T-helper 17 cell (primary cell): ENCODE measurements at places on chromosomes 3 and 15. TPM values are rescaled to one million over a fixed set of nuclear protein-coding genes. Genes with fewer than 3 reads are reported as not detected.
A peak's percentile ranks its signal among the peaks of the same experiment; 100 is the strongest.

GRCh38 chr15:70947351-70948335, 55.0 kb downstream of the LRRC49 start:
- H3K27me3 ChIP-seq: peaks cover 14% of the 10 kb centered on the region
- no peak for DNase-seq
- H3K27ac ChIP-seq: no peak overlapping the region
- H3K4me3 ChIP-seq: no peak overlapping the region

Gene EPHB1
- total RNA-seq: 3.5 TPM

Gene PRR20G
- total RNA-seq: not detected

GRCh38 chr15:51969728-51970127, 1.9 kb downstream of the LEO1 start:
- H3K27me3 ChIP-seq: no peaks in the 10 kb centered on the region
- H3K27ac ChIP-seq: peak overlapping the region; percentile 100
- peaks cover 27% of the 10 kb centered on the region for H3K4me1 ChIP-seq
- no peak for DNase-seq
- peaks cover 12% of the 10 kb centered on the region for H3K36me3 ChIP-seq

DNA sequence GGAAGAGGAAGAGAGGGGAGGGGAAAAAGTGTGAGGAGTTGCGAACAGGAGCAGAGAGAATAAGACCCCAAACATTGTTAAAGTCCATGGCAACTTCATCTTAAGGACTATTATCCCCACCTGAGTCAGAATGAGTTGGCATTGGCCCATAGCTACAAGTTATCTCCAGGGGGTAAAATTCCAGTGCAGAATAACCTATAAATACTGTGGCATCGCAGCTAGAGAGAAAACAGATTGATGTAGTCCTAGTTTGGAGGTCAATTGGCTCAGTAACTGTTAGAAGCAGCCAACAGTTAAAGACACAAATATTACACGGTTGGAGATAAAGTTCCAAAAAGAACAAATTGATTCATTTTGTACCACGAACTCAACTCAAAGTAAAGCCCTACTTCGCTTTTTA, 313.9 kb upstream of the CCDC54 start:
- DNase-seq: no peak
- no peak overlapping the region for H3K4me3 ChIP-seq
- H3K27ac ChIP-seq: no peak overlapping the region

Gene CEP19
- total RNA-seq: 1.4 TPM

GRCh38 chr3:73783811-73784210, 159.1 kb upstream of the PDZRN3 start:
- H3K4me3 ChIP-seq: no peak overlapping the region
- no peaks in the 10 kb centered on the region for H3K27me3 ChIP-seq
- H3K4me1 ChIP-seq: no peaks in the 10 kb centered on the region
- no peak for DNase-seq

DNA sequence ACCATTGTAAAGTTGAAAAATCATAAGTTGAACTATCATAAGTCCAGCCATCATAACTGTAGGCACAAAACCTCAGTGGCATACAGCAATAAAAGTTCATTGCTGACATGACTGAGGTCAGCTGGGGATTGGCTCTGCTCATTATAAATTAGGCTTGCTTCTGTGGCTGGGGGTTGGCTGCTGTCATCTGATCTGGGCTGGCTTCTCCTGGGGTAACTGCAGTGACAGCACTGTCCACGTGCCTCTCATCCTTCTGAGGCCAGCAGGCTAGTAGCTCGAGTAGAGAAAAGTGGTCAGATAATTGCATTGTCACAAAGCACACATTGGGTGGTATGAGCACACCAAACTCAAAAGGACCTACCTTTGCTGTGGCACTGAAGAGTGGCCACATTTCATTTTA, 31.3 kb downstream of the CMTM7 start:
- peak overlapping the region; percentile 93 for H3K27ac ChIP-seq
- no peak for DNase-seq
- H3K4me3 ChIP-seq: peak overlapping the region; percentile 9
- no peaks in the 10 kb centered on the region for H3K27me3 ChIP-seq
- peaks cover 4% of the 10 kb centered on the region for H3K36me3 ChIP-seq

- peak overlapping the region; percentile 28 for H3K4me3 ChIP-seq
- no peaks in the 10 kb centered on the region for H3K36me3 ChIP-seq
- H3K27me3 ChIP-seq: no peaks in the 10 kb centered on the region
Observed at GRCh38 chr3:172530101-172530561, 6.9 kb upstream of the TNFSF10 start.

DNA sequence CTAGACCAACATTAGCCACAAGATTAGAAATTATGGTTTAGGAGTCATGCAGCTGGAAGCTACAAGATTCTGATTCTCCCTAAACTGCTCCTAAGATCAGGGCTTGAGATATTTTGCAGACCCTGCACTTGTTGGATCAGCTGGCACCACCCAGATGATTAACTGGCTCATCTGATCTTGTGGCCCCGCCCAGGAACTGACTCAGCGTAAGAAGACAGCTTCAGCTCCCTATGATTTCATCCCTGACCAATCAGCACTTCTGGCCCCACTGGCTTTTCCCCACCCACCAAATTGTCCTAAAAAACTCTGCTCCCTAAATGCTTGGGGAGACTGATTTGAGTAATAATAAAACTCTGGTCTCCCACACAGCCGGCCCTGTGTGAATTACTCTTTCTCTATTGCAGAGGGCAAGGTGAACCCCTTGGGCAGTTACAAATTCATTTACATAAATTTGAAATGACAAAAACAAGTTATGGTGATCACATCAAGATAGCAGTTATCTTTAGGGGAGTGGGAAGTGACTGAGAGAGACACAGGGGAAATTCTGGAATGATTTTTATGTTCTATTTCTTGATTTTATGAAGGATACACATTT, 76.5 kb downstream of the CD200R1L start:
- H3K4me3 ChIP-seq: no peak overlapping the region
- peaks cover 34% of the 10 kb centered on the region for H3K4me1 ChIP-seq
- no peaks in the 10 kb centered on the region for H3K27me3 ChIP-seq
- no peak for DNase-seq
- H3K36me3 ChIP-seq: peaks cover 5% of the 10 kb centered on the region
- no peak overlapping the region for H3K27ac ChIP-seq
